ENCODE measurements at places on chromosomes 6 and 20. TPM values are rescaled to one million over a fixed set of nuclear protein-coding genes. Genes with fewer than 3 reads are reported as not detected.

Gene VIP
- polyA plus RNA-seq, result 0.75 TPM

Gene SLC17A1
- polyA plus RNA-seq, result 32.8 TPM

Gene GRM4
- polyA plus RNA-seq, result 0.59 TPM

Gene PREX1
- polyA plus RNA-seq, result 13.0 TPM

Gene MEA1
- polyA plus RNA-seq, result 103 TPM

Gene RIMS1
- polyA plus RNA-seq, result 2.4 TPM

Gene SLC32A1
- polyA plus RNA-seq, result 2.1 TPM

Gene ID4
- polyA plus RNA-seq, result 125 TPM

Gene PROKR2
- polyA plus RNA-seq, result not detected

Gene SYNE1
- polyA plus RNA-seq, result 119 TPM

Gene DYNLT2
- 9.7 TPM for polyA plus RNA-seq

Gene RIMS4
- polyA plus RNA-seq, result 1.0 TPM

Gene CASS4
- 2.3 TPM for polyA plus RNA-seq

Gene C20orf144
- 0.26 TPM for polyA plus RNA-seq

Gene TRMT11
- 26.3 TPM for polyA plus RNA-seq

Gene PRSS35
- polyA plus RNA-seq, result 28.7 TPM

Gene MEP1A
- polyA plus RNA-seq, result not detected

Gene RAET1L
- not detected for polyA plus RNA-seq

Gene CYP21A2
- 1.8 TPM for polyA plus RNA-seq

Gene IL17A
- not detected for polyA plus RNA-seq

Gene CD40
- 3.8 TPM for polyA plus RNA-seq

Gene PHF3
- polyA plus RNA-seq, result 55.3 TPM

Gene TFB1M
- 23.7 TPM for polyA plus RNA-seq

Gene PBOV1
- not detected for polyA plus RNA-seq

Gene PNPLA1
- 1.7 TPM for polyA plus RNA-seq

Gene MUCL3
- 0.13 TPM for polyA plus RNA-seq

Gene BPIFA3
- not detected for polyA plus RNA-seq

Gene HTR1B
- 0.39 TPM for polyA plus RNA-seq

Gene DZANK1
- polyA plus RNA-seq, result 10.9 TPM

Gene PRR18
- 0.30 TPM for polyA plus RNA-seq

Gene ORC3
- polyA plus RNA-seq, result 37.2 TPM

Gene FAM83C
- polyA plus RNA-seq, result 0.05 TPM

Gene SEMG1
- not detected for polyA plus RNA-seq

Gene RHAG
- 0.88 TPM for polyA plus RNA-seq

Gene NKAIN4
- polyA plus RNA-seq, result 27.2 TPM

Gene SCP2D1
- polyA plus RNA-seq, result not detected

Gene MYLK2
- 0.91 TPM for polyA plus RNA-seq

Gene FOXC1
- 77.6 TPM for polyA plus RNA-seq

Gene PLG
- polyA plus RNA-seq, result 9.3 TPM

Gene UBD
- polyA plus RNA-seq, result 0.69 TPM
